ENCODE measurements at places on chromosomes 16 and 17.

GRCh38 chr16:4826526-4826925 is 20.6 kb downstream of the GLYR1 start:
- no peak for DNase-seq

- DNase-seq = no peak
Measured at GRCh38 chr17:42354956-42355843, 33.0 kb downstream of the STAT3 start.

- DNase-seq = peak; percentile 90
Measured at GRCh38 chr16:79066561-79066960, 534.0 kb downstream of the MAF start.

DNA sequence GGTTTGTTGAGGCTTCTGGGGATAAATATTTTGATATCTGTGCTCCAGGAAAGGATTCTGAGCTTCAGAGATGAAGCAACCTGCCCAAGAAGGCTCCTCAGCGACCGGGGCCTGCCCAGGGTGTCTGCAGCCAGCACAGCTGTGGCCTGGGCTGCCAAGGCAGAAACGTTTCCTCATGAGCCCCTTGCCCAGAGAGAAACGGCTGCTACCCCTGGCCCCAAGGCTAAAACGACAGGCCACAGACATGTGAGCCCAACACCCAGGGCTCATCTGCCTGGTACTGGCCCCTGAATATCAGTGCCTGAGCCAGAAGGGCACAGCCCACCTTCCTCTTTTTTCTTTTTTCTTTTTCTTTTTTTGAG is 45.4 kb upstream of the RASD1 start:
- no peak for DNase-seq

DNA sequence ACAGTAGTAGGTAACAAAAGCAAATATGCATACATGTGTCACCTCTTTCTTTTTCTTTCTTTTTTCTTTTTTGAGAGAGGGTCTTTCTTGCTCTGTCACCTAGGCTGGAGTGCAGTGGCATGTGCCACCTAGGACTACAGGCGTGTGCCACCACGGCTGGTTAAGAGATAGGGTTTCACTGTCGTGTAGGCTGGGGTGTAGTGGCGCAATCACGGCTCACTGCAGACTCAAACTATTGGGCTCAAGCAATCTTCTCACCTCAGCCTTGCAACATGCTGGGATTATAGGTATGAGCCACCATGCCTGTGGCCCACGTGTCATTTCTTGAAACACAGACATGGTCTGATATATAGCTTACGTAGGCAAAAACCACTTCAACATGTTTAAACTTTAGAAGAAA is 397.7 kb upstream of the PMFBP1 start:
- no peak for DNase-seq

DNA sequence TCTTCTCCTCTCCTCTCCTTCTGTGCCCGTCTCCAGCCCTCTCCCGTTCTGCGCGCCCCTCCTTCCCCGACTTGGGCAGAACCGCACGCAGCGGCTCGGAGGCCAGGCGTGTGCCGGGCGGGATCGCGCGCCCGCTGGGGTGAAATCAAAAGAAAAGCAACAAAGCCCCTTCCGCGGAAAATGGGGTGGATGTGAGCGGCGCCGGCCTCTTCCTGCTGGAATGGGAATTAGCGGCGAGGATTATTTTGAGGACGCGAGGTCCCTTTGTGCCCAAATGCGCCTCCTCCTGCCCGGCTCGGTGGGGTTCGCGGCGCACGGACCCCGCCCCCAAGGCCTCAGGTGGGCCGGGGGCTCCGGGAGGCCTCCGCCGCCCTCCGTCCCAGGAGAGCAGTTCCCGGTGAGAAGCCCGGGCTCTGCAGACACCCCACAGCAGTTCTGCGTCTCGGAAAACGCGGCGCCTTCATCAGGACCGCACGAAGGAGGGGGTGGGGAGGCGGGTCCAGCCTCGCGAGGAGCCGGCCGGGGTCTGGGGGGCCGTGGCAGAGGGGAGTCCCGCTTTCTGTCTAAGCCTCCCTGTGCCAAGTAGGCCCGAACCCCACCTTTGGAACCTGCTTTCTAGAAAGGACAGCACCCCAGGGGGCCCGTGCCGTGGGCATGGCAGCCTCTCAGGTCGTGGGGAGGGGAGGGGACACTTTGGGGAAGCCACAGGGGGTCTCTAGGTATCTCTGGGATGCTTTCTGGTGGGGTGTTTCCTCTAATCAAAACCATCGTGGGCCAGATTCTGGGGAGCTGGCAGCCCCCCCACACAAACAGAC is 91.0 kb upstream of the CBX4 start:
- no peak for DNase-seq
